CD4-positive, alpha-beta T cell (primary cell): ENCODE measurements at places on chromosomes 2 and 18.

DNA sequence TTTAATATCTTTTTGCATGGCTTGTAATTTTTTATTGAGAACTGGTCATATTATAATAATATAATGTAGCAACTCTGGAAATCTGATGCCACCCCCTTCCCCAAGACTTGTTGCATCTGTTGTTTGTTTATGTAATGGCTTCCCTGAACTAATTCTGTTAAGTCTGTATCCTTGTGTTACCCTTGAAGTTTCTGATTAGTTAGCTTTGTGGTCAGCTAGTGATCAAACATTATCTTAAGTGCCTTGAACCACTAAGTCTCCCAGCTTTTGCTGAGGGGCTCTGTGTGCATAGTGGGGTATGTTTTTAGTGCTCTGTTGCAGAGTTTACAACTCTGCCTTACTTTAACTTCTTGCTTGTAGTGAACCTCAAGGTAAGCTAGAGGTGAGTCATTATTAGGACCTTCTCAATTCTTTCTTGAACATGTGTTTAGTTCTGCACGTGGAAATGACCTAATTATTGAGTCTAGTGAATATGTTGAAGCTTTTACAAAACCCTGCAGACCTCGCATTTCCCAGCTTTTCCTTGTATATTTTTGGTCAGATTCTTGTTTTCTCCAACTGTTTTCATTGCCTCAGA, 24.8 kb downstream of the SMCHD1 start:
- H3K36me3 ChIP-seq: peaks cover 58% of the 10 kb centered on the region
- peak overlapping the region; percentile 13 for H3K27ac ChIP-seq
- no peak overlapping the region for H3K4me3 ChIP-seq
- peaks cover 15% of the 10 kb centered on the region for H3K4me1 ChIP-seq
- H3K27me3 ChIP-seq: no peaks in the 10 kb centered on the region

DNA sequence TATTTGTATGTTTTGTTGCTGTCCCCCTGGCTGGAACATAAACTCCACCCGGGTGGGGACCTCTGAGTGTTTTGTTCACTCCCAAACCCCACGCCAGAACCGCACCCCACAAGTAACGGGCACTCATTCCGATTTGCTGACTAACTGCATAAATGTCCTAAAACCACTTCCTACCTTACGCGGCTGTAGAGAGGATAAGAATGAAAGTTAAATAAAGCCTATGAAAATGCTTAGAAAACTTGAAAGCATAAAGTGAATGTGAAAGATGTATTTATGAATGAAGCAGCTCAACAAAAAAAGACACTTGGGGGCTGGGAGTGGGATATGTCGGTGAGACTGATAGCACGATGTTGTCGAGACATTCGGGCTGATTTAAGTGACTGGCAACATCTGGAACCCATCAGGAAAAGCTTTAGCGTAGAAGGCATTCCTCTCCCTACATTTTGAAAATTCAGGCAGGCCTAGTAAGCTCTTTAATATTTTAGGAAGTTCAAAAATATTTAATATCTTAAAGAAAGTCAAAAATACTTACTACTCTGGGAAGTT, 206.7 kb downstream of the SH3RF3 start:
- no peak overlapping the region for H3K27ac ChIP-seq
- H3K36me3 ChIP-seq: no peaks in the 10 kb centered on the region
- no peak for DNase-seq
- peaks cover 30% of the 10 kb centered on the region for H3K4me1 ChIP-seq

- DNase-seq: no peak
- no peaks in the 10 kb centered on the region for H3K4me1 ChIP-seq
- H3K4me3 ChIP-seq: no peak overlapping the region
- H3K27ac ChIP-seq: no peak overlapping the region
- no peaks in the 10 kb centered on the region for H3K27me3 ChIP-seq
Measured at GRCh38 chr2:235592430-235592829, 98.6 kb downstream of the AGAP1 start.

GRCh38 chr2:96759548-96759947, 1.2 kb upstream of the CNNM4 start:
- peaks cover 54% of the 10 kb centered on the region for H3K4me1 ChIP-seq
- no peaks in the 10 kb centered on the region for H3K36me3 ChIP-seq
- no peak overlapping the region for H3K27ac ChIP-seq
- DNase-seq: no peak
- no peak overlapping the region for H3K4me3 ChIP-seq

DNA sequence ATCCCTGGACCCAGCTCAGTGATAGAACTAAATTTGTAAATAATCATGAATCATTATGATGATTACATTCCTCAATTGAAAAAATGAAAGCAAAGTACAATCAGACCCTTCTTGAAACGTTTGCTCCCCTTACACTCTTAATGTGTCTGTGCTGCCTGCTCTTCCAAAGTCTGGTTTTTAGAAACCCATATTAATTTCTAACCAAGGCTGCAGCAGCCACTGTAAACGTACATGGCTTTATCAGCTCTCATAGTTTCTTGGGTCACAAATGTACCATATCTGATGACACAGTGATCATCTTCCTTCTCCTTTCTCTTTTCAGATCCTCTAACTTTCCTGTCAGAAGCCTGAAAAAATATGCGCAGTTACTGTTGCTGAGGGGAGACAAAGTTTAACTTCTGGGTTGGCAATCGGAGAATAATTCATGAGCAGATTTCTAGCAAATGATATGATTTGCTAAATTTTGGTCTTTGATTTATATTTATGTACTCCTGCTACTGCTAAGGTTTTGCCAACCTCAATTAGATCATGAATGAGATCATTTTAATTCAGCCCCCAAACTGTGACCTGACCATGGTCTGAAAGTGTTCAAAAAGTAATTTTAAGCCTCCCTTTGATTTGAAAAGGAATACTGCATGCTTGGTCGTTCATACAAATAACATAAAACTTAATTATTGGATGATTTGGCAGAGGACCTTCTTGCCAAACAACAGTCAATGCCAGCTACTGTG, 12.3 kb downstream of the ZEB2 start:
- H3K4me3 ChIP-seq: no peak overlapping the region
- no peaks in the 10 kb centered on the region for H3K36me3 ChIP-seq
- H3K27me3 ChIP-seq: no peaks in the 10 kb centered on the region
- peaks cover 3% of the 10 kb centered on the region for H3K4me1 ChIP-seq
- H3K27ac ChIP-seq: no peak overlapping the region

DNA sequence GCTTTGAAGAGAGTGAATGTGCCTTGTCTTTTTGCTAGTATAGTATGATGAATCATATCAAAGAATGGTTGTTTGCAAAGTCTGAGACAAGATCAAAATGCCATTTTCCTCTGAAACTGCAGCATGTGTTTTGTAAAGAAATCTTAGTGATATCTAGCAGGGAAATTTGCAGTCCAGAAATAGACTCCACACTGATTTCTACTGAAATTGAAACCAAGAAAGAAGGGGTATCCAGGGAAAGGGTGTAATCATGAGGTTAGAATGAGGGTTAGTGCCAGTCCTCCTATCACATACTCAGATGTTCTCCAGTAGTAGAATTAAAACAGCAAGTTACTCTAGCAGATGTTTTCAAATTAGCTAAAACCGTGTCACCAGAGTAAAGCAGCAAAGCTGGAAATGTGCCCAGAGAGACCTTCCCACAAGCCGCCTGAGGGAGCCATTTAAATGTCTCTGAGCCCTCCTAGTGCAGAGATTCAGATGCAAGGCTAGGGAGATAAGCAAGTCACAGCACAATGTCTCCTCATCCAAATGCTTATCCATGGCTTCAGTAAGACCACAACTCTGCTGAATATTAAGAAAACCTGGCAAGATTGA, 4.9 kb downstream of the DLGAP1 start:
- H3K36me3 ChIP-seq: no peaks in the 10 kb centered on the region
- no peak for DNase-seq
- H3K27ac ChIP-seq: no peak overlapping the region
- no peaks in the 10 kb centered on the region for H3K4me1 ChIP-seq

DNA sequence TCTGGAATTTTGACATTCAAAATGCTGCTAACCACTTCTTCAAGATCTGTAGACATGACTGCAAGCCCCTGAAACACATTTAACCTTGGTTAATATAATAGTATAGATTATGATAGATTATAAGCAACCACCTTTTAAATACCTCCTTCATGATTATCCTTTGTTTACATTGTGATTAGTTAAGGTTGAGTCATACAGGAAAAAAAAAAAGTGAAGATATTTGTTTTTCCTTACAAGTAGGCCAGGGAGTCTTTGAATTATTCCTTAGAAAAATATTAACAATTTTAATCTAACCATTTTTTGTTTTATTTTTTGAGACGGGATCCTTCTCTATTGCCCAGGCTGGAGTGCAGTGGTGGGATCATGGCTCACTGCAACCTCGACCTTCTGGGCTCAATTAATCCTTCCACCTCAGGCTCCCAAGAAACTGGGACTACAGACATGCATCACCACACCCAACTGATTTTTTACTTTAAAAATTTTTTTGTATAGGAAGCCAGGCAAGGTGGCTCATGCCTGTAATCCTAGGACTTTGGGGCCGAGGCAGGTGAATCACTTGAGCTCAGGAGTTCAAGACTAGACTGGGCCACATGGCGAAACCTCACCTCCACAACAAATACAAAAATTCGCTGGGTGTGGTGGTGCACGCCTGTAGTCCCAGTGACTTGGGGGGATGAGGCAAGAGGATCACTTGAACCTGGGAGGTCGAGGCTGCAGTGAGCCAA, 99.4 kb downstream of the SLC39A10 start:
- no peak overlapping the region for H3K4me3 ChIP-seq
- no peak overlapping the region for H3K27ac ChIP-seq
- no peaks in the 10 kb centered on the region for H3K36me3 ChIP-seq
- no peaks in the 10 kb centered on the region for H3K27me3 ChIP-seq

DNA sequence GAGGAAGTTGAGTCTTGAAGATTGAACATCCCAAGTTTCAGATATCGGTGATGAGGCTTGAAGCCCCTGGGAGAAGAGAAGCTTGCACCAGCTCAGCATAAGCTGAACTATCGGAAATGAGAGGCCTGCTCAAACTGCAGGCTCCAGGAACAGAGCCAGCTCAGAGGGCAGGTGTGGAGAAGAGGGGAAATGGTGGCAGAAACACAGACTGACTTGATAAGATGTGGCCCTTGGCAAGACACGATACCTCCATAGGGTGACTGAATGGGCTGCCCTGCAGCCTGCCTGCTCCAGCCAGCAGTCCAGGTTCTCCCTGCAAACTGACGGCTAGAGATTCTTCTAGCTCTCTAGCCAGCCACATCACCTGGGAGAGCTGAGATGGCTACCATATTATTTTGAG, 86.6 kb downstream of the MYT1L start:
- no peaks in the 10 kb centered on the region for H3K27me3 ChIP-seq
- no peaks in the 10 kb centered on the region for H3K36me3 ChIP-seq
- H3K4me3 ChIP-seq: no peak overlapping the region
- DNase-seq: no peak
- no peak overlapping the region for H3K27ac ChIP-seq

DNA sequence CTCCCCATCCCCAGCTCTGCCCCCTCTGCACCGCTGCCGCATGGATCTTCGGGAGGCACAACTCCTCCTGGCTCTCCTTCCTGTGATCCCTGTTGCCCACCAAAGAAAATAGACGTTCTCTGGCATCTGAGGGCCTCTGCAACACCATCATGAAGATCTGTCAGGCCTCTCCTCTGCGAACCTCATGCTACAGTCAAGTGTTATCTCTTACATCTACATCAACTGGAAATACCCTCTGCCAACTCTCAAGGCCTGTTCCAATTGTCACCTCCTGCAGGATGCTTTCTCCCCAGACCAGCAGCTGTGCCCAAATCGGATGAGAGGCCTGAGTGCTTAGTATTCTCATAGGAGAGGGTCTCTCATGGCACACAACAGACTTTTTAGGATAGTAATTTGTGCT, 478.4 kb downstream of the BCL11A start:
- H3K27me3 ChIP-seq: no peaks in the 10 kb centered on the region
- H3K4me1 ChIP-seq: no peaks in the 10 kb centered on the region

- no peaks in the 10 kb centered on the region for H3K36me3 ChIP-seq
- DNase-seq: no peak
- no peak overlapping the region for H3K4me3 ChIP-seq
- peaks cover 5% of the 10 kb centered on the region for H3K27me3 ChIP-seq
- no peaks in the 10 kb centered on the region for H3K4me1 ChIP-seq
Measured at GRCh38 chr18:59736061-59736460, 38.8 kb upstream of the CCBE1 start.

DNA sequence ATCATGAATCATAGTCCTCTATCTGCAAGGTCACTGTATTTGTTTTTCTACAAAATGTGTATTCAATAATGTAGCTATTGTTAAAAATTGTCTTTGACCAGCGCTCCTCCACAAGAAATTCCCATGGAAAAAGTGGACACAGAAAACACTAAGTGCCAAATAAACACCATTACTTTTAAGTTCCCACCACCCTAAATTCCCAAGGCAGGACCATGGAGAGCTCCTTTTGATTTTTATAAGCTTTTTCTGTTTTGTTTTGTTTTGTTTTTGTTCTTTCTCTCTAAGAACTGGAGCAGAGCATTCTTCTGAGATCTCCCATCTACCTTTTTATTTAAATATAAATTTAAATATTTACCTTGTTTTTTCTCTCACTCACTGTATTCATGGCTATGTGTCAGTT, 44.5 kb downstream of the LRATD1 start:
- no peaks in the 10 kb centered on the region for H3K36me3 ChIP-seq
- no peak overlapping the region for H3K27ac ChIP-seq

- peak overlapping the region; percentile 48 for H3K27ac ChIP-seq
- H3K36me3 ChIP-seq: no peaks in the 10 kb centered on the region
- H3K4me1 ChIP-seq: peaks cover 27% of the 10 kb centered on the region
- peak; percentile 70 for DNase-seq
- peak overlapping the region; percentile 72 for H3K4me3 ChIP-seq
Measured at GRCh38 chr18:13137670-13138419, 80.7 kb upstream of the LDLRAD4 start.

- H3K27ac ChIP-seq: no peak overlapping the region
- no peaks in the 10 kb centered on the region for H3K36me3 ChIP-seq
- DNase-seq: no peak
- no peaks in the 10 kb centered on the region for H3K27me3 ChIP-seq
- H3K4me3 ChIP-seq: no peak overlapping the region
Measured at GRCh38 chr2:175356901-175357300, 175.4 kb upstream of the ATP5MC3 start.

DNA sequence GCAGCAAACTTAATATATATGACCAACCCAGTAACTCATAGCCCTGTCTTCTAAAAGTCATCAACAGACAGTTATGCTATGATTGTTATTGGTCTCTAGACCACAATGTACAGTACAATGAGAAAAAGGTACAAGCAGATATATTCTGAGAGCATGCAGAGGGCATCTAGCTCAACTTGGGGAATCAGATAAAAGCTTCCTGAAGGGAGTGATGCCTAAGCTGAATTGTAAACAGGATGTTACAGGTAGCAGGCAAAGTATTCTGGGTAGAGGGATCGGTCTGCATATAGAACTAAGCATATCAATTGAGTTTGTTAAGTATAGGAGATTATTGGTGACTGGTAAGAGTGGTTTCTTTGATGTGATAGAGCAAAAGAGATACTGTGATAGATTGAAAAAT, 30.3 kb downstream of the ME2 start:
- no peaks in the 10 kb centered on the region for H3K27me3 ChIP-seq
- H3K36me3 ChIP-seq: peaks cover 60% of the 10 kb centered on the region
- peaks cover 5% of the 10 kb centered on the region for H3K4me1 ChIP-seq
- H3K4me3 ChIP-seq: no peak overlapping the region
